Stimulated activated CD4-positive, alpha-beta T cell treated with anti-CD3 and anti-CD28 coated beads, Interleukin-2, amount 100 ng/mL, for 24 hours (primary cell): ENCODE measurements at places on chromosomes 13 and 19.

DNA sequence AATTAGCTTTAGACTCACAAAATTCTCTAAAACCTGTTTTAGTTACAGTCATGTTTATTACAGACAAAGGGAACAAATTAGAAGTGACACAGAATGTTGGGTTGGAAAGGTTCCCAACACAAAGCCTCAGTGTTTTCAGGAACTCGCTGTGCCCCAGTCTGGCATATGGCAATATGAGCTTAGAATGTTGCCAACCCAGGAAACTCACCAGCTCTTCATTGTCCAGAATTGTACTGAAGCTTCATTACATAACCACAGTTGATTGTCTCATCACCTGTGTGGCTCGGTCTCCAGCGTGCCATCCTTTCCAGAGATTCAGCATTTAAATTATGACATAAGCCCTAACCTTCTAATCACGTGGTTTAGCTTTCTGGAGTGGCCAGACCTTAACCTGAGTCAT lies 19.1 kb downstream of the ZNF264 start:
- DNase-seq = no peak

GRCh38 chr19:35256566-35256965 lies 7.8 kb downstream of the LSR start:
- no peak for DNase-seq

DNA sequence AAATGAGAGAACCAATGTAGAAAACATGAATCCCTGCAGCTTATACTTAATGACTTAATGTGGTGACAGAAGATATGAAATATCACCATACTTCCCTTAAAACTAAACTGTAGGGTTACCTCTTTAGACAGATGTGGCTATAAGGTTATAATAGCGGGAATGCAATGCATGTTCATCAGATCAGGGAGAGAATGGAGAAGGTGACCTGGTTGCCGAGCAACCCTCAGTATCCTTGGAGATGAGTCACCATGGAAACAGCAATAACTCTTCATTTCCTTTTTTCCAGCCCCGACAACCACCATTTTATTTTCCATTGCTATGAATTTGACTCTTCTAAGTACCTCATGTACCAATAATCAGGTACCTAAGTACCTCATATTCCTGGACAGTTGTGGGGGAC lies 28.0 kb upstream of the ZNF835 start:
- no peak for DNase-seq

DNA sequence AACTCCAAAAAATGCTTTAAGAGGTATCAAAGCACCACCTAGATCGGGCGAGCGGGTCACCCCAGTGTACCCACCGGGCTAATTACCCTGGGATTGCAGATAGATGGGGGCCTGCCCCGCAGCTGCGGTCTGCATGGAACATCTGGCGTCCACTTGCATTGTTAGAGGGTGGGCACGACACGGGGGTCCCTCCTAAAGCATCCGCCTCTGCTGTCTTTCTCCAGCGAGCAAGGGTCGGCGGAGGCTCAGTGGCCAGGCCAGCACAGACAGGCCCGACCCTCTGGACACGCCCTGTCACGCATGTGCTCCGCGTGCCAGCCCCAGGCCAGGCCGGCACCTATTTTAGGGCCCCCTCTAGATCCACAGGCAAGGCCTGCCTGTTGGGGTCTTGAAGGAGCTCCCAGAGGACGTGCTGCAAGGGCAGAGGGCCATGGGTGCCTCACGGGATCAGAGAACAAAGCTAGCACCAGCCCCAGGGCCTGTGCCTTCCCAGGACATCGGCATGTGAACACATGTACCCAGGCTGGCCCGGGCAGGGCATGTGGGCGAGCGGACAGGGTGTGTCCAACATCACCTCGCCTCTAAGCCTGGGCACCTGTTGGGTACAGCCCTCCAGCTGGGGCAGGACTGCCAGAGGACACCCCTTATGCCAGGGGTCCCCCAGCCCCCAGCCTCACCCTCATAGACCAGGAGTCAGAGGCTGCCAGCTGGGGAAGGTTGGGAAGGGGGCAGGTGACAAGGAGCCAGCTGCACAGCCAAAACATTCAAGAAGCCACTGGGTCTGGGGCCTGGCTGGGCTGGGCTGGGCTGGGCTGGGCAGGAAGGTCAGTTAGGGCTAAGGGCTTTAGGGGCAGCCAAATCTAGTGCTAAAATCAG lies 35.6 kb upstream of the NANOS3 start:
- no peak for DNase-seq

GRCh38 chr19:4376028-4376670 lies 24.2 kb downstream of the SH3GL1 start:
- DNase-seq = no peak

DNA sequence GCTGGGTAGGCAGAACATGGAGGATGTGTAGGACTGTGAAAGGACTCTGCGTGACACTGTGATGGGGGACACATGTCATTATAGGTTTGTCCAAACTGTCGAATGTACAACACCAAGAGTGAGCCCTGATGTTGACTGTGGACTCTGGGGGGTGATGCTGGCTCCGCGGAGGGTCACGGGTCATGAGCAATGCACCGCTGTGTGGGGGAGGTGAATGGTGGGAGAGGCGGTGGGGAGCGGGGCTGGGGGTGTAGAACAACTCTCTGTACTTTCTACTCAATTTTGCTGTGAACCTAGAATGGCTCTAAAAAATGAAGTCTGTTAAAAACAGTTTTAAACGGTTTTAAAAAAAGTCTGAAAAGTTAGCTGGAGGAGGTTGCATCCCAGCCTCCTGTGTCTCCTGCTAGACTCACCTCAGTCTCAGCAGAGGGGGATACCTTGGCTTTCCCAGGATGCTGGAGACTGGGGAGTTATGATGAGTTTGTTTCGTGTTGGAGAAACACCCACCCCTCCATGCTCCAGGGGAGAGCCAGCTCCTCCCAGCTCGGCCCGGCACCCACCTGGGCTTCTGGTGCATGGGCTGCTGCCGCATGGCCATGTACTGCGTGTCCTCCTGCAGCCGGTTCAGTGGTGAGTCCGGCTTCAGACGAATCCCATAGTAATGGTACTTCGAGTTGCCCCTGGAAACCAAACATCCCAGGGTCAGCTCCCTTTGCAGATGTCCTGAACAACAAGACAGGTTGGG lies 34.7 kb upstream of the RANBP3 start:
- DNase-seq = no peak

DNA sequence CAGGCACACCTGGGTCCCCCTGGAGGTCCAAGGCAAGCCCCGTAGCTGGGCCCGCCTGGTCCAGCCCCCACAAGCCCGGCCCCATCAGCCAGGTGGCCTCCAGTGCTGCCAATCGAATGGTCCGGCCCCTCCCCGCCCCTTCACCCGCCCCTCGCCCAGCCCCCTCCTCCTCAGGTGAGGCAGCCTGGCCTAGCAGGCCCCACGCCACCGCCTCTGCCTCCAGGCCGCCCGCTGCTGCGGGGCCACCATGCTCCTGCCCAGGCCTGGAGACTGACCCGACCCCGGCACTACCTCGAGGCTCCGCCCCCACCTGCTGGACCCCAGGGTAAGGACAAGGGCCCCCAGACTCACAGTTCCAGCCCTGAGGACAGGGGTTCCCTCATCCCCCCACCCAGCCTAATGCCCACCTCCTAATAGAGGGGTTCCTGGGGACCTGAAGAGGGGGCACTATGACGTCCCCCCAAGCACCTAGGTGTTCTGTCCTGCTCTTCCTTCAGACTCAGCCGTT lies at the start of gene HPN:
HPN (plus strand) TSS at position 174 of the 508 bp plus-strand sequence. CDS start 786 bp downstream, outside the sequence.
- no peak for DNase-seq

DNA sequence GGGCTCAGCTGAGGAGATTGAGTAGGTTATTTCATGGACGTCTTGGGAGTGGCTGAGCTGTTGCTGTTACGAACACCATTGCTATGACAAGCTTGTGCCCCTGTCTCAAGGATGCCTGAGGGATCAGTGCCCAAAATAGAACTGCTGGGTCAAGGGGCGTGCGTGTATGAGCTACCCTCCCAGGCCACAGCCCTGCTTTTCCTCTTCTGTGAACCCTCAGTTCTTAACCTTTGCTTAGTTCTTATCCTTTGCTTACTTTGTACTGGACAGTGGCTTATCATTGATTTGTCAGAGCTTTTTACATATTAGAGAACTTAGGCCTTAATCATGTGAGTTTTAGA lies 9.0 kb downstream of the ARHGAP45 start:
- DNase-seq = no peak

GRCh38 chr19:574658-575526 lies 2.5 kb downstream of the BSG start:
- DNase-seq = no peak

DNA sequence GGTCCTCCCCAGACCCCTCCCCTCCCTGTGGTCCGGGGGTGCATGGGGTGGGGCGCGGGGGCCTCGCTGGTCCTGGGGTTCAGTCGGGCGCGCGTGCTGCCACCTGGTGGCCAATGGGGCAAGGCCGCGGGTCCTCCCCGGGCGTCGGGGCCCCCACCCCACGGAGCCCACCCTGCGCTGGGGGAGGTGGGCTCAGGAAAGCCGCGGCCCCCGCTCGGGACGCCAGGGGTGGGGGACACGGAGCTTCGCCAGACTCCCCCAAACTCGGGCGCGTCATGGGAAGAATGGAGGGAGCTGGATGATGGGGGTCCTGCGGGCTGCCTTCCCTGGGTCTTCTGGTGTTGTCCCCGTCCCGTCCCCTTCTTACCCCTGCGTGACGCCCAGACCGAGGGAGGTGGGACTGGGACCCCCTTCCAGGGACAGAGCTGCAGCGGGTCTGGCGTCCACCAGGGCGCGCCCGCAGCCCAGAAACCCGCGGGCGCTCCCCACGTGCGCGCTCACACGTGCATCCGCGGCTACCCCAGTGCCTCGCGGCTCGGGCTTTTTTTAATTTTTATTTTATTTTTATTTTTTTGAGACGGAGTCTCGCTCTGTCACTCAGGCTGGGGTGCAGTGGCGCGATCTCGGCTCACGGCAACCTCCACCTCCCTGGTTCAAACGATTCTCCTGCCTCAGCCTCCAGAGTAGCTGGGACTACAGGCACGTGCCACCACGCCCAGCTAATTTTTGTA lies 19.8 kb upstream of the TCF3 start:
- peak; percentile 72 for DNase-seq

DNA sequence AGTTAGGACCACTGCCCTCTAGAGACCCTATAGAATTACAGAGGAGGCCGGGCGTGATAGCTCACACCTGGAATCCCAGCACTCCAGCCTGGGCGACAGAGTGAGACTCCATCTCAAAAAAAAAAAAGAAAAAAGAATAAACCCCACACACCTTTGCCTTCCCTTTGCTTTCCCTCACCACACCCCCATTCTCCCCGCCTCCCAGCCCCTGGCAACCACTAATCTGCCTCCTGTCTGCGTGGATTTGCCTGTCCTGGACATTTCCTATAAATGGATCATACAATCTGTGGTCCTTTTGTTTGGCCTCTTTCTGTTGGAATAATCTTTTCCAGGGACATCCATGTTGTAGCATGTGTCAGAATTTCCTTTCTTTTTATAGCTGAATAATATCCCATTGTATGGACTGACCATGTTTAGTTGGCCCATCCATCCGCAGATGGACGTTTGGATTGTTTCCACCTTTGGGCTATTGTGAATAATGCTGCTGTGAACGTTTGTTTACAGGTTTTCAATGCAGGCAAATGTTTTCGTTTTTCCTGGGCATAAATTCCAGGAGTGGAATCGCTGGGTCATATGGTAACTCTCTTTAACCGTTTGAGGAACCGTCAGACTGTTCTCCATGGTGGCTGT lies 15.3 kb downstream of the NACC1 start:
- no peak for DNase-seq
